Stimulated activated CD4-positive, alpha-beta T cell treated with anti-CD3 and anti-CD28 coated beads, Interleukin-4, amount 100 ng/mL, for 1 hour (primary cell): ENCODE measurements at places on chromosomes 1 and 21.

GRCh38 chr1:90963651-90964050 lies 58.2 kb downstream of the ZNF644 start:
- no peak for DNase-seq

- no peak for DNase-seq
These were observed 89.9 kb upstream of the ARTN start for GRCh38 chr1:43843684-43844083.

DNA sequence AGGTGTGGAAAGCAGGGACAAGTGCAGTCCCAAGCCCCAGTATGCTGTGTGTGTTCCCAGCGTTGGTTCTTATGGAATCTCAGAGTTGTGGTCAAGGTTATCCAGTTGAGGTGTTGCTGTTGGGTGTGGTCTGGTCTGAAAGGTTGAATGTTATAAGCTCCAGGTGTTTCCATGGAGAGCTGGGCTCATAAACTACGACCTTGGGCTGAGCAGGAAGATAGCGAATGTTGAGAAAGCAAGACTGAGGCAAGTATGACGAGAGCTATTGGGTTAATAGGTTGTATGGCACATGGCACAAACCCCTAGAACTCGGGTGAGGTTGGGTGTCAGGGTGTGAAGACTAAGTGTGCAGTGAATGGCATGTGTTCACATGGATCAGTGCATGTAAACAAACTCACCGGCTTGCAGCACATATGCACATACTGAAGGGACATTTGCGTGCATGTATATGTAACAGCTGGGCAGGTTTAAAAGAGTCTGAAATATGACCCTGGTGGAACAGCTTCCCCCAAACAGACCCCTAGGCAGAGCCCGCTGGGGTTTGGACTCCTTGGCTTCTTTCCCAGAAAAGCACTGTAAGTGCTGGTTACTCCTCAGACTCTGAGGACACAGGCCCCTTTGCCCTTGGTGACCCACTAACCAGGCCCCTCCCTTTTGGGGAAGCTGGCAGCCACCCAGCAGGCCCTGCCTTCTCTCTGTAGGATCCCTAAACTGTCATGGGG lies 117.5 kb downstream of the NAV1 start:
- DNase-seq: no peak

- DNase-seq: no peak
These were observed 123.4 kb downstream of the ESRRG start for GRCh38 chr1:216599851-216600250.
